Left hindlimb (tissue), 1 donor: ENCODE measurements at places on chromosomes 16 and 17.

DNA sequence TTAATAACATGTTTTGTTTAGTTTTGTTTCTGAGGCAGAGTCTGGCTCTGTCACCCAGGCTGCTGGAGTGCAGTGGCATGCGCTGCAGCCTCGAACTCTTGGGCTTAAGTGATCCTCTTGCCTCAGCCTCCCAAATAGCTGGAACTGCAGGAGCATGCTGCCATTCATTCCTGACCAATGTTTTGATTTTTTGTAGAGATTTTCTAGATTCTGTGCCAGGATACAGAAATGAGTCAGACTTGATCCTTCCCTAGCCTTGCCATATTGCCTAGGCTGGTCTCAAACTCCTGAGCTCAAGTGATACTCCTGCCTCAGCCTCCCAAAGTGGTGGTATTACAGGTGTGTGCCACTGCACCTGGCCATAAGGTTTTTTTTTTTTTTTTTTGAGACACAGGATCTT, 17.7 kb downstream of the TAOK1 start:
- no peak for DNase-seq

- no peak for DNase-seq
Observed at GRCh38 chr17:64390044-64390443, 616 bp downstream of the PECAM1 start.

- peak; percentile 61 for DNase-seq
Observed at GRCh38 chr16:11079652-11080187, 135.4 kb downstream of the CLEC16A start.

DNA sequence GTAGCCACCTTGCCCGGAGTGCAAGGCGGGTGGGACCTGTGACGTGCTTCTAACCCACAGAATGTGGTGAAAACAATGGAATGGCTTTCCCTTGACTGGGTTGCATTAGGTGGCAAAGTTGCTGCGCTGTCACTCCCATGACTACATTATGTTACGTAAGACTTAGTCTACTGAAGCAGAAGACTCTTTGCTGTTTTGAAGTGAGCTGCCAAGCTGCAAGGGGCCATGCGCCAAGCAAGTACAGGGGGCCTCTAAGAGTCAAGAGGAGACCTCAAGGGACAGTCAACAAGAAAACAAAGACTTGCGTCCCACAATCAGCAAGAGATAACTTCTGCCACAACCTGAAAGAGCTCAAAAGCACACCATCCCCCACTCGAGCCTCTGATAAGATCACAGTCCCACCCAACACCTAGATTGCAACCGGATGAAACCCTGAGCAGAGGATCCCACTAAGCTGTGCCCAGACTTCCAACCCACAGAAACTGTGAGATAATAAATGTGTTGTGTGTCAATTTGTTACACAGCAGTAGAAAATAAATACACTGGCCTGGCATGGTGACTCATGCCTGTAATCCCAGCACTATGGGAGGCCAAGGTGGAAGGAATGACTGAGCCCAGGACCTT, 16.5 kb downstream of the ANKRD11 start:
- DNase-seq = no peak

DNA sequence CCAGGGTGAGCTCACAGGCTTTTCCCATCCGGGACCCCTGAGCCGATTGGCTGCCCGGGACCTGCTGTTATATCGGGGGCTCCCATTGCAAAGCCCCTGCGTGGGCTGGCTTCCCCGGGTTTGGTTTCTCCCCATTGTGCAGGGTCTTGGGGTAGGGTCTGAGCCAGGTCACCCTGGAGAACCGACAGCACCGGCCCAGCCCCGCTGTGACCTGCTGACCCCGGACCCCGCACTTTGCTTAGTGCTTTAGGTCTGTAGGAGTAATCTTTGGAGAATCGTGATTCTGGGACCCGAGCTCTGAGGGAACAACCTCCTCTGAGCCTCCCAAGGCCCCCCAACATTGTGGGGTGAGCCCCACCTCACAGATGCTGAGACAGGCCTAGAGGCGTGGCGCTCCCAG, 62.9 kb downstream of the JPH3 start:
- no peak for DNase-seq
